GM12878 (cell line): ENCODE measurements at places on chromosomes 7 and 10.

DNA sequence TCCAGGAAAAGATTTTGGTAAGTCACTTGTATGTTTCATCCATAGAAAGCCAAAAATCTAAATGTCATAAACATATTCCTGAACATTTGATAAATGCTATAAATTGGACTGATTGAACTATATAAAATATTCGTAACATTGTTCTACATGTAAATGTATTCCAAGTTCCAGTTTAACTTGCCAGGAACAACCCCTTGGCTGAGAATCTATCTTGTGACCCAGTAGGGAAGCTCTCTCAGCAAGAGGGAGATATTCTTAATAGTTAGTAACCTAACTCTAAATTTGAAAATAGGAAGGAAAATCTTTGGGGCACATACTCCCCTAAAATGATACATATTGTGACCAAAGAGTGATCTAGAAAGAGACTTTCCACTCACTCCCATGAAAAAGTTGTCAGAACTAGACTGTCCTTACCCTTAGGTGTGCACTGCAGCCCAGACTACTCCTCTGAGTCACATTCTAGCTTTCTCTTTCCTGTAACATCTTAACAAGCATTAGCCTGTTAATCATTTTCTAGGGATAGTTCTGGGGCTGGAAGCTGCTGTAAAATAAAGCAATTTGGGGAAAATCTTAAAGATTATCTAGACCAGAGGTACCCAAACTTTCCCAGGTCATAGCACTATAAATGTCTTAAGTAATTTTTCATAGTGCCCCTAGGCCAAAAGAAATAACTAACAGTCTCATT lies 73.7 kb upstream of the SKAP2 start:
- DNase-seq, result no peak

GRCh38 chr7:99267481-99267840 lies 5.2 kb upstream of the MYH16 start:
- DNase-seq, result no peak

DNA sequence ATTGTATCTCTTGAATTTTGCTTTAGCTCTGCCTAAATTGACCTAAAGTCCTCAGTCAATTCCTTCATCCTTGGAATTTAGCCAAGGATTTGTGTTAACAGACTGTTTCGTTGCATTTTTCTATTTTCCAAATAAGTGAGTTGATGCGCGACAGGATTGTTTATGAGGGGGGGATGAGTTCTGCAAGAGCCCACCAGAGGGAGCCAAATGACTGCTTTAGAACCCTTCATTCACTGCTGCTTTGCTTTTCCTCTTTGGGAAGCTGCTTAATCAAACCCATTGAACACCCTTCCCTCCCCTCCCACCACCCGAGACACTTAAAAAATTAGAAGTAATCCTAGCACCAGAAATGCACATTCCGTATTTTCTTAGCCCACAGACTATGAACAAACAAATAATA lies 33.7 kb upstream of the PTF1A start:
- DNase-seq, result no peak

DNA sequence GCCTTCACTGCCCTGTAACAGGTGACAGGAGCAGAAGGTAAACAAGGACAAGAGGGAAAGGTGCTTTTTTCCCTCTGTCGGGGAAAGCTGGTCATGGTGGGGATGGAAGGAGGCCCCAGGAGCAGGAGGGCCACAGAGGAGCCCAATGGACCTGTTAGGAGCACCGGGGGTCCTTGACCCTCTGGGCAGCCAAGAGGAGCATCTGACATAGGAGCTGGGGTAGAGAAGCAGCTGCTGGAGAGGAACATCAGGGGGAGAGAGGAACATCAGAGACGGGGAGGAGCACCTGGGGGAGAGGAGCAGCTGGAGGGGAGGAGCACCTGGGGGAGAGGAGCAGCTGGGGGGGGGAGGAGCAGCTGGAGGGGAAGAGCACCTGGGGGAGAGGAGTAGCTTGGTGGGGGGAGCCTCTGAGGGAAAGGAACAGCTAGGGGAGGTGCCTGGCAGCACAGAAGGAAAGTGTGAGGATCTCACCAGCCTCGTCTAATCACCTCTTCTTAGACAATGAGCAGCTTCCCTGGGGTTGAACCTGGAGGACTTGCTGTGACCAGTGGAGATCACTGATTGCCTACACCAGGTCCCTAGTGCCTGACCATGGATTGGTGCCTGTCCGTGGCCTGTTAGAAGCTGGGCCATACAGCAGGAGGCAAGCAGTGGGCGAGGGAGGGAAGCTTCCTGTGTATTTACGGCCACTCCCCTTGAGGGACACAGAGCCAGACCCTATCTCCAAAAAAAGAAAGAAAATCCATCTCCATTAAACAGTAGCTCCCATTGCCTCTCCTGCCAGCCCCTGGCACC lies 37.6 kb downstream of the JAKMIP3 start:
- DNase-seq, result no peak

- no peak for DNase-seq
These were observed 151.8 kb downstream of the SFMBT2 start for GRCh38 chr10:7258948-7259523.

DNA sequence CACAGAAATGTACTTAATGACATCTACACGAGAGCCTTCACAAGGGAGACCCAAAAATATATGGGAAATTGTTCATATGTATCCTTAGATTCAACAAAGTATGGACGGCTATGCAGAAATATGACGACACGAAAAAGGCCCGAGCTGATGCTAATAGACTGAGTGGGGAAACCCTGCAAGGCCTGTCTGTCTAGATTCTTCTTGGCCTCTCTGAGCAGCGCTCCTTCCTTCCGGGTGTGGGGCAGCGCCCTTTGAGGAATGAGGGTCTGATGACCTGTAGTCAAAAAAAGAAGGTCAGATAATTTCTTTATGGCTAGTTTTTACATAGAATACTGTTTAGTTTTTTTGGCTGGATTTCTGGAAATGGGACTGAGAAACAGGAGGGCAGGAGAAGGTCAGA lies 192.8 kb upstream of the AKR1E2 start:
- DNase-seq, result no peak

GRCh38 chr10:71868192-71868697 lies 17.2 kb upstream of the PSAP start:
- no peak for DNase-seq

DNA sequence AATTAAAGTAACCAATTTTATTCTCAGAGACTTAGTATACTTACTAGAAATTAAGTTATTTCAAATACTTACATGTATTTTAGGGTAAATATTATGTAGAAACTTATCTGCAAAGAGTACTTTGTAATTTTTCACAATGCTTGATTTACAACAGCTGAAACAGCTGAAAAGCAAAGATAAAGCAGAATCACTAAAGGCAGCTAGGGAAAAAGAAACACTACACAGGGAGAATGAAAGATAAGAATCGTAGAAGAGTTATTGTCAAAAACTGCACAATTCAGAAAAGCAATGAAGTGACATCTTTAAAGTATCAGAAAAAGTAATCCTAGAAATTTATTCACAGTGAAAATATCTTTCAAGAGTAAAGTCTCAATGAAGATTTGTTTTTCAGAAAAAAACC lies 69.7 kb upstream of the ZNF804B start:
- no peak for DNase-seq

DNA sequence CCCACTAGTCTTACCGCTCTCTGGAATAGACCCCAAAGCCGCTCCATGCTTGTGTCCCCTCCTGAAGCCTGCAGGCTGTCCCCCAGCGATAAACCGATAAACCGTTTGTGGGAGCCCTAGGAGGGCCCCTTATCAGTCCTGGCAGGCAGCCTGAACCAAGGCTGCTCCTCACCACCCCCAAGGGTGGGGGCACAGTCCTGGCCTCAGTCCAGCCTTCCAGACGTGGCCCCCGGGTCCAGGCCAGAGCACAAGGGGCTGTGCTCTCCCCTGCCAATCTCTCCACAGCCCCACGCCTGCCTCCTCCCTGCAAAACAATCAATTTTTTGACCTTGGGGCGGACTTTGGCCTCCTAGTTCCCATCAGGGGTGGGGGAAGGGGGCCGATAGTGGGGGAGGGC lies at the start of gene TFR2:
Gene TFR2 (minus strand): TSS at position 90 of the 397 bp plus-strand sequence. CDS start 43 bp downstream, at position 47.
- DNase-seq, result no peak

- no peak for DNase-seq
These were observed at the start of gene PLPP4 for GRCh38 chr10:120456626-120457430. Gene PLPP4 (plus strand): TSS chr10:120457227. CDS start chr10:120457306, 79 bp downstream.

DNA sequence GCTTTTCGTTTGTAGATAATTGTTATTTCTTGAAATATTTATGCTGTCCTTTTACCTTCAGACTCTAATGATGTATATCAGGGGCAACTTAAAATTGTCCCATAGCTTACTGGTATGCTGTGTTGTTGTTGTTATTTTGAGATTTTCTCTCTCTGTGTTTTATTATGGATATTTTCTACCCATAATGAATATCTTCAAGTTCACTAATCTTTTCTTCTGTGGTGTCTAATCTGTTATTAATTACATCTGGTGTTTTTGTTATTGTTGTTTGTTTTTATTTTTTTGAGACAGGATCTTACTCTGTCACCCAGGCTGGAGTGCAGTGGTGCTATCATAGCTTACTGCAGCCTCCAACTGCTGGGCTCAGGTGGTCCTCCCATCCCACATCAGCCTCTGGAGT lies 102.1 kb downstream of the ANKRD61 start:
- no peak for DNase-seq
